ENCODE measurements at places on chromosomes 6 and 20.

GRCh38 chr6:168333491-168333890 lies 13.9 kb upstream of the DACT2 start:
- DNase-seq: no peak

DNA sequence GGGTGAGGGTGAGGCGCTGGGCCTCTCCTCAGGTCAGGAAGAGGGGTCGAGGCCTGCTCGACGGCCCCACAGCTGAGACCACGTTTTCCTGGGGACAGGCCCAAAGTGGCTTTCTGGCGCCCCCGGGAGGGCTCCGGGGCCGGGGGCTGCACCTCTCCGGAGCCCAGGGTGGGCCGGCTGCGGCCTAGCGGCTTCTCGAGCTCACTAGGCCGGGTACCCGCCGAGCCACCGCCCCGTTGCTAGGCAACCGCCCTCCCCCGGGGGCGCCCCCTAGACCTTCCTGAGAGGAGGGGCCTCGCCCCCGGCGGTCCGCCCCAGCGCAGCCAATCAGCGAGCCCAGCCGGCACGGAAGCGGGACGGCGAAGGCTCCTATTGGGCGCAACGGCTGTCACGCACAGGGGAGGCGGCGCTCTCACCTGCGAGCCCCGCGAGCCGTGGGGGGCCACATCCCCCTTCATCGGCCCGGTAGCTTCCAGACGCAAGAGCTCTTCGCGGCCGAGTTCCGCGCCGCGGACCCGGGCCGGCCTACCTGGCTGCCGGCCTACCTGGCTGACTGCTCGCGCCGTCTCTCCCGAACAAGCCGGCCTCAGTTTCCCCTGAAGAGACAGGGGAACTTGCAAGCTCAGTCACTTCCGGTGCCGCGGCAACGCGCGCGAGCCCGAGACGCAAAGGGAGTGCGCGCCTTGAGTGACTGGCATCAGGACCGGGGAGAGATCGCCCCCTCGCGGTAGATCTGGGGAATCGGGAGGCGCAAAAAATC lies 831 bp upstream of the BCL2L1 start:
- DNase-seq: peak; percentile 98

DNA sequence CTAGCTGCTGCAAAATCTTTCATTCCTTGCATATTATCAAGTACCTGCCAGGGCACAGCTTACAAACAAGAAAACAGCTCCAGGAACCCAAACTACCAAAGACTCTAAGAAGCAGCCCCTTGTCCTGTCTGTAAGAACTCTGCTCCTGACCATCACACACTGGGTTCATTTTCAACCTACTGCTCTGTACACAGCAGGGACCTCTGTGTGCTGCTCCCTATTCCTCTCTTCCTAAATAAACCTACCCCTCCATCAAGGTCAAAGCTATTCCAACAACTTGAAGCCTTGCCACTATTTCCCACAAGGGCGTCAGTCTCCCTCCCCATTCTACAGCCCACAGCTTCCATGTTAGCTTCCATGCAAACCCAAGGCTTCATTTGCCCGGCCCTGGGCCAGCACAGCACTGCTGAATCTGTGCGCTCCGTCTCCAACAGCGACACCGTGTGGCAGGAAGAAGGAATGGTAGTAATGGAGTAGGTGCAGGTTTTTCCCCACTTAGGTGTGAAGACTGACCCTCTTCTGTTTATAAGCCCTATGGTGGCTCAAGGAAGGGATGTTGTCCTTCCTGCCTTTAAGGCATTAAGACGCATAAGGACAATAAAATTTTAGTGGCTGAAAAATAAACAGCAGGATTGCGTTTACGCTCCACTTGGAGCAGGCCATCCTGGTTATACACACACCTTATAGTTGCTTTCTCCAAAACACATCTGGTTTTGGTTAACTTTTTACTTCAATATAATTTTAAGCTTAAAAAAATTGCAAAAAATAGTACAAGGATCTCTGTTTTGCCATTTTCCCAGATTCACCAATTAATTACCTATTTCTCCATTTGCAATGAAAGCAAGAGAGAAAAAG lies 115.2 kb upstream of the NXT1 start:
- peak; percentile 6 for DNase-seq

- no peak for DNase-seq
These were observed 2.5 kb upstream of the NAA20 start for GRCh38 chr20:20014659-20015058.

- DNase-seq: no peak
These were observed 9.9 kb downstream of the ZNF311 start for GRCh38 chr6:28995093-28995650.

GRCh38 chr20:38450412-38450975 lies 15.4 kb upstream of the SNHG17 start:
- no peak for DNase-seq

DNA sequence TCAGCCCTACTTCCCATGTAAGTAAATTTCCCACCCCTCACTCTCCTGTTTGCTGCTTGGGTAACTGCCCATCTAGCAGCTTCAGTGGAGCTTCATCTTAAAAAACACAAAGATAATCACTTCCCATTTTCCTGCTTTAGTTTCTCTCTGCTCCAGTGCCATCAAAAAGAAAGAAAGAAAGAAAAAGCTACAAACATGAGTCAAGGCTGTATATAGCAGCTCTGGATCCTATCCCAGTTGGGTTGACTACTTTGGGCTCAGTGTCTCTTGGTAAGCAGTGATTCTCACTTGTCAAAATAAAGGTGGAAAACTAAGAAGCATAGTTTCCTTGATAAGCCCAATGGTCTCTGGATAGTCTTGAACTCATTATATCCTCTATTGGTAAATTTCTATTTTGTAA lies 48.7 kb upstream of the SRPK1 start:
- DNase-seq: no peak

DNA sequence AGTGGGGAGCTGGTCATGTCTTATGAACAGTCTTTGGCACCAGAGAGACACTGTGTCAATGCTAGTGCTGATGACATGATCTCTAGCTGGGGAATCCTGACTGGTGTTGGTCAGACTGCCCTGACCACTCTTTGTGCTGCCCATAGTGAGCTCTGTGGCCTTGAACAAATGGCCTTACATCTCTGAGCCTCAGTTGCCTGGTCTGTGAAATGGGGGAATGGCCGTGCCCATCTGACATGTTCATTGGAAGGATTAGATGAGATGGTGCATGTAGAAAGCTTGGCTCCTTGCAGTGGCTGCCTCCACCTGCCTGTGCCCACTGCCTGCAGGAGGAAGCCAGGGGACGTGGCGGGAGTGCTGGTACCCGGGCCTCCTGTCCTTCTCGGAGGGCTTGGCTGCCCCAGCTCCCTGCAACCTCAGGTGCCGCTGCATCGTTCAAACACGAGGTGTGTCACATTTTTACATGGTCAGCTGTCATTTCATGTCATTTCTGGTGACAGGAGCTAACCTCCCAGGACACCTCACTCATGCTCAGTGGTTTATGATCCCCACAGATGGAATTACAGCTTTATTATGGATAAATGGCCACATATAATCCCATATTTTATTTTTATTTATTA lies 45.8 kb downstream of the ANKRD60 start:
- no peak for DNase-seq

DNA sequence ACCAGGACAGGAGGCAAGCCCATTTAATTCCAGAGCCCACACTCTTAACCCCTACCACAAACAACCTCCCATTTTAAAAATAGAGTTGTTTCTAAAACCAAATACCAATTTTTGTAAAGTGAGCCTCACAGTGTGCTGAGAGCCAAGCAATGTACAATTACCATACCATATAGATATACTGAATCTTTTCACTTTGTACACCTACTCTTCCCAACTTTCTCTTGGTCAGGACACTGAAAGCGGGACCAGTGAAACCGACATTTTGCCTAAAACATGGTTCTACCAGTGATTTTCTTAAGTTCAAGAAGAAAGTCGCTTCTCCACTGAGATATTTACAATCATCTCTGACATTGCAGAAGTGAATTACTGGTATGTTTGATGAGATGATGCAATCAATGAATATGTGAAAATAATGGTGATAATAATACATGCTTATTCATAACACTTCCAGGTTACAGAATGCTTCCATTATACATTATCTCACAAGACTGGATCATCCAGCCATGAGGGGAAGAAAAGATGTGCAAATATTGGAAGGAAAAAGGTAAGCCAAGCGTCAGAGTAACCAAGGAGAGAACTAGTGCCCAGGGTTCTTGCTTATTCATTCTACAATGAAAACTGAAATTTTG lies 74.1 kb downstream of the HIVEP2 start:
- DNase-seq: no peak

DNA sequence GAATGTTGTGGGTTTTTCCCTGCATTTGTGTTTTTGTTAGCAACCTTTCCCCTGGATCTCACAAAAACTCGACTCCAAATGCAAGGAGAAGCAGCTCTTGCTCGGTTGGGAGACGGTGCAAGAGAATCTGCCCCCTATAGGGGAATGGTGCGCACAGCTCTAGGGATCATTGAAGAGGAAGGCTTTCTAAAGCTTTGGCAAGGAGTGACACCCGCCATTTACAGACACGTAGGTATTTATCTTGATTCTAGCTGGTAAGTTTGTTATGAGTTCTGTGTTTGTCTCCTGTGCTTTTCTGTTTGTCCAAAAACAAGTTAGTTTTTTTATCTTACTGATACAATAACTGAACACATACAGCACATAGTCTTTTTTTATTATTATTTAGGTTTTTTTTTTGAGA lies 3.0 kb downstream of the SLC25A27 start:
- no peak for DNase-seq

GRCh38 chr6:38522322-38522721 lies 117.4 kb downstream of the BTBD9 start:
- DNase-seq: no peak

- no peak for DNase-seq
These were observed 166.0 kb upstream of the SCGN start for GRCh38 chr6:25485821-25486534.

- no peak for DNase-seq
These were observed 11.5 kb upstream of the MUC22 start for GRCh38 chr6:30998785-30999184.

- peak; percentile 15 for DNase-seq
These were observed 185.6 kb downstream of the TSHZ2 start for GRCh38 chr20:53157443-53158408.

GRCh38 chr6:152351110-152351509 lies 286.1 kb downstream of the SYNE1 start:
- no peak for DNase-seq

GRCh38 chr20:64056889-64057627 lies 5.9 kb upstream of the TCEA2 start:
- DNase-seq: no peak

- no peak for DNase-seq
These were observed 54.1 kb upstream of the SHLD1 start for GRCh38 chr20:5696011-5696559.

GRCh38 chr20:42138729-42139128 lies 520.6 kb upstream of the CHD6 start:
- no peak for DNase-seq

- DNase-seq: no peak
These were observed 4.0 kb downstream of the VARS1 start for GRCh38 chr6:31791324-31792089.
